Mesenteric fat pad (tissue), 1 donor: ENCODE measurements at places on chromosomes 3 and 15. TPM values are rescaled to one million over a fixed set of nuclear protein-coding genes. Genes with fewer than 3 reads are reported as not detected.
A peak's percentile ranks its signal among the peaks of the same experiment; 100 is the strongest.

Gene KCNAB1
- 3.6 TPM for total RNA-seq

Gene QRICH1
- total RNA-seq = 96.9 TPM

Gene CHRNA5
- 1.7 TPM for total RNA-seq

Gene GP9
- total RNA-seq = not detected

Gene MAPK6
- total RNA-seq = 32.1 TPM

Gene LRRIQ4
- not detected for total RNA-seq

Gene DAZL
- total RNA-seq = not detected

Gene TMC3
- total RNA-seq = not detected

Gene GOLGA6L9
- total RNA-seq = 0.84 TPM

Gene SLC15A2
- total RNA-seq = 1.2 TPM

Gene BRK1
- 111 TPM for total RNA-seq

Gene TRIM59
- total RNA-seq = 0.48 TPM

Gene C15orf40
- 21.5 TPM for total RNA-seq

Gene VGLL3
- 129 TPM for total RNA-seq

GRCh38 chr3:23161308-23161707 lies 41.8 kb upstream of the UBE2E2 start:
- DNase-seq = no peak

GRCh38 chr3:9101286-9101685 lies 138.0 kb upstream of the RAD18 start:
- DNase-seq = peak; percentile 81

- no peak for DNase-seq
Measured at GRCh38 chr15:63056829-63057228, 14.3 kb downstream of the TPM1 start.

DNA sequence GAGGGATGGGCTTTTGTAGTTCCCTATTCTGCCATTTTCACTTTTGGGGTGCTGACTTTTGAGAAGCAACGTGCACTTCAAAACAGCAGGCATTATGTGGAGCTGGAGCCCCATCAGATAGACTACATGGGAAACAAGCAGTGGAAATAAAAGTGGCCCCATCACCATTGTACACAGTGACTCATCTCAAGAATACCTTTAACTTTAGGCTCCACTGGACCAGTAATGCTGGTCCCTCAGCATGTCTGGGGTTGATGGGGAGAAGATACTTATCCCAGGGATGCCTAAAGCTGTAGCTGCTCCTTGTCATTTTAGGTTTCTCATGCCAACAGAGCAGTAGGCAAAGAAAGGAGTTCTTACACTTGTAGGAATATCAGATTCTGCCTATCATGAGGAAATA lies 45.0 kb downstream of the LSM3 start:
- no peak for DNase-seq

- DNase-seq = no peak
Measured at GRCh38 chr15:79166311-79166955, 75.9 kb upstream of the RASGRF1 start.

GRCh38 chr15:59199626-59200465 lies 6.8 kb upstream of the LDHAL6B start:
- no peak for DNase-seq

GRCh38 chr15:87967951-87968350 lies 288.6 kb downstream of the NTRK3 start:
- no peak for DNase-seq

DNA sequence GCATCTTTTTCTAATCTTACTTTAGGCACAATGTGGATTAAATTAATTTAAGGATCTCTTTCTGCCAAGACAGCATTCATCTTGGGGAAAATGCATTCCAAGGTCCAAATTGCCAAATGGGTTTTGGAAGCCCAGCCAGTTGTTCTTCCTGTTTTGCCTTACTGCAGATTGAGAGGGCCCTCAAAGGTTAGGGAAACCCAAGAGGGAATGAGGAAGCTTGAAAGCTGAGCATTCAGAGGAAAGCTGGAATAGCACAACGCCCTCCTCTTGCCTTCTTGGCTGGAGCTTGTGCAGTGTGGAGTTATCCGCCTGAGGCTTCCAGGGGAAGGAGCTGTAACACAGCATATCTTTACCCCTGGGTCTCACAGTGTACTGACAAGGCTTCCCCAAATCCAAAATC lies 18.2 kb upstream of the SACM1L start:
- no peak for DNase-seq

GRCh38 chr15:40479024-40479423 lies 8.2 kb downstream of the CHST14 start:
- DNase-seq = peak; percentile 62

DNA sequence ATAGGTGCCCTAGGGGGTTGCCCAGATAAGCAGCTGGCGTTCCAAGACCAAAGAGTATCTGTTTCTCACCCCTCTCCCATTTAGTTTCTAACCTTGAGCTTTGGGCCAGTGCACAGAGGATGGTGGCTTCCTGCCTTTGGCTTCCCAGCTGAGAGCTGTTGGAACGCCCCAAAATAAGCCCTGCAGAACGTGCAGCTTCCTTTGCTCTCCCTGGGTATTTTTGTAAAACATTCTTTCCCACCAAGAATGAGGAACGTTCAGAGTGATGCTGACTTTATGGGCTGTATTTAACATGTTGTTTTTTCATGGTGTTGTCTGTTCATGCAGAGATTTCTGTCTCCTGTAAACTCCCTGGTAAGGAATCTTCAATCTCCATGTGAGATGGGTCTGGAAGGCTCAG lies 63.8 kb downstream of the LPP start:
- DNase-seq = no peak

DNA sequence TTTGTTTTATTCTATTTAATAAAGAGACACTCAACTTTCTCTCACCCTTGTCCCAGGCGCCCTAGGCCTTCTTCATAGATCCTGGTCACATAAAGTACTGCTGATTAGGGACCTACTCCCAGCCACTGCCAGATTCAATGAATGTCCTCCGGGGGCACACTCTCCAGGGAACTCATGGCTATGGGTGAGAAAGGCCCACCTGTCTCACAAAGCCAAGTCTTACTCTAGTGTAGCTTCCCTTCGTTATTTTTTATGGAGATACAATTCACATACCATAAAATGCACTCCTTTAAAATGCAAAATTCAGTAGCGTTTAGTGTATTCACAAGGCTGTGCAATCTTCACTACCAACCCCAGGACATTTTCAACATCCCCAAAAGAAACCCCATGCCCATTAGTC lies 87.8 kb downstream of the ADCY5 start:
- DNase-seq = no peak

DNA sequence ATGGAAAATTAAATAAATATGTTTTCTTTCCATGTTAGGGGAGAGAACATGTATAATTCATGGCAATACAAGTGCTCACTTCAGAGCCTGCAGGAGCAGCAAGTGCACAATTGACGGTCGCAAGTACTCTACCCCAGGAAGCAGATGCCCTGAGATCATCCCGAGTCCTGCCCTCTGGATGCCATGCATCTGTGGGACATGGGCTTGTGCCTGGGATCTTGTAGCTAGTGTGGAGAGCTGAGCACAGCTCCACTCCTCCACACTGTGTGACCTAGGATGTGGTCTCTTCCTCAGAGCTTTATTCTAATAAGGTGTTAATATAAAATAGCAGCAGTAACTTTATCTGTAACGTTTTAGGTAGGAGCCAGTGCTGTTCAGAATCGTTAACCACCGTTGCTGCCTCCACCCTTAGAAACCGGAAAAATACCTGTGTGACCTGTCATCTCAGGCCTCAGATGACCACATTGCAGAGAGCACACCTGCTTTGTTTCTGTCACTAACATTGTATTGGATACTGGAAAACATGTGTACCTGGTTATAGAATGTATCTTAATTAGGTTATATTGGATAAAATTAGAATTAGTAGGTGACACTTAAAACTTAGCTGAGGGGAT lies 105.0 kb upstream of the GOLGA6L6 start:
- DNase-seq = peak; percentile 89

DNA sequence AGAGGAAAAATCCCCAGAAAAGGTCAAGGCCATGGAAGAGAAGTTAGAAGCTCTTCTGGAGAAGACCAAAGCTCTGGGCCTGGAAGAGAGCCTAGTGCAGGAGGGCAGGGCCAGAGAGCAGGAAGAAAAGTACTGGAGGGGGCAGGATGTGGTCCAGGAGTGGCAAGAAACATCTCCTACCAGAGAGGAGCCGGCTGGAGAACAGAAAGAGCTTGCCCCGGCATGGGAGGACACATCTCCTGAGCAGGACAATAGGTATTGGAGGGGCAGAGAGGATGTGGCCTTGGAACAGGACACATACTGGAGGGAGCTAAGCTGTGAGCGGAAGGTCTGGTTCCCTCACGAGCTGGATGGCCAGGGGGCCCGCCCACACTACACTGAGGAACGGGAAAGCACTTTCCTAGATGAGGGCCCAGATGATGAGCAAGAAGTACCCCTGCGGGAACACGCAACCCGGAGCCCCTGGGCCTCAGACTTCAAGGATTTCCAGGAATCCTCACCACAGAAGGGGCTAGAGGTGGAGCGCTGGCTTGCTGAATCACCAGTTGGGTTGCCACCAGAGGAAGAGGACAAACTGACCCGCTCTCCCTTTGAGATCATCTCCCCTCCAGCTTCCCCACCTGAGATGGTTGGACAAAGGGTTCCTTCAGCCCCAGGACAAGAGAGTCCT lies 9.0 kb downstream of the MAP1A start:
- DNase-seq = peak; percentile 81

DNA sequence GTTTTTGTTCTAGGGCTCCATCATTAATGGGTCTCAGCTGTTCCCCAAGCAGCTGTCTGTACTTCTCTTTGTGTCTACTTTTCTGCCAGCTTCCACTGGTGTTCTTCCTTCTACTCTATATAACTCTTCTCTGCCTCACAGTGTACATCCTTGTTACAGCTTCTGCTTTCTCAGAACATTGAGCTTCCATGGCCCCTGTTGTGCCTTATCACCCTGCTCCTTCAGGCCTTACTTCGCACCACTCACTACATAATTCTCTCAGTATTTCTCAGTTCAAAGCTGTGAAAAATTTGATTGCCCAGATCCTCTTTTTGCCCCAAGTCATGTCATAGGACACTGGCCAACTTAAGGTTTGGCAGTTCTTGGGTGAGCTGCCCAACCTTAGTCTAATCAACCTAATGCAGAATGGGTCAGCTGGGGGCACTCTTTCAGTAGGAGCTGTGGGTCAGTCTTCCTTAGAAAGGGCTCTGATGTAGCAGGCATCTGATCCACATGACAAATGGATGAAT lies 28.9 kb downstream of the CSTA start:
- no peak for DNase-seq

- DNase-seq = no peak
Measured at GRCh38 chr15:40545457-40545856, 19.4 kb downstream of the CCDC32 start.

DNA sequence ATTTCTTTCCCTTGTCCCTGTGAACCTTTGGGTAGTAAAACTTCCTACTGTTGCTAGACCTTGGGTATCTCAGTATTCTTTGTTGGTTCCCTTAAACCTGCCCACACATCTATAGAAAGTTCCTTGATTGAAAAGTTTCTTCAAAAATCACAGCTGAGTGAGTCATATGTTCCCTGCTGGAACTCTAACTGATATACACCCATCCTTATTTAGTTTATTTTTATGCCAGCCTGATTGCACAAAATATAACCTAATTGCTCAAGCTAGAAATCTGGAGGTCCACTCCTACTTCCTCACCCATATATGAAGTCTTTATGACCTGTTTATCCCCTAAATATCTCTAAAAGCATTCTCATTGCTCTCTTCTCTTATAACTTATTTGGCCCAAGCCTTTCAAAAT lies 13.7 kb upstream of the GJD2 start:
- no peak for DNase-seq

DNA sequence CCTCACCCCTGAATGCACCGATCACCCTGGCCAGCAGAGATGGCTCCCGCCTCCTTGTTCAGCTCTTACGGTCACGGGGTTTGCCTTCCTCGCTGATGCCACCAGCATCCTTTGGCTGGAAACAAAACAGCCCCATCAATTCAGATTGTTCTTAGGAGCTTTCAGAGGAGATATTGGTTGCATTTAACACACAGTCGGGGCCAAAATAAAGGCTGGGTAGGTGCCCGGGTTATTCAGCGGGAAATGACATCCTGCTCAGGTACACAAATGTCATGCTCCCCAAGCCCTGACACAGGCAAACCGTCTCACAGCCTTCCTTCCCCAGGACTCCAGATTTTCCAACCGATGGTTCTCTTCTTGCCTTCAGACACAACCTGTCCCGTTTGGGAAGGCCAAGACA lies 62.4 kb upstream of the MEF2A start:
- DNase-seq = no peak

DNA sequence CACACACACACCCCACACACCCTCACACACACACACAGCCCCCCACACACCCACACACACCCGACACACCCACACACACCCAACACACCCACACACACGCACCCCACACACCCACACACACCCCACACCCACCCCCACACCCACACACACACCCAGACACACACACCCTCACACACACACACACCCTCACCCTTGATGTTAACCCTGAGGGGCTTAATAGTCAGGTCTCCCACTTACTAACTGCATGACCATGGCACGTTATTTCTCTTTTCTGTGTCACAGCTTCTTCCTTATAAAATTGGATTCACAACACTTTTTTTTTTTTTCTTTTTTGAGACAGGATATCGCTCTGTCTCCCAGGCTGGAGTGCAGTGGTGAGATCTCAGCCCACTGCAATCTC lies 2.8 kb downstream of the GRM2 start:
- DNase-seq = no peak

DNA sequence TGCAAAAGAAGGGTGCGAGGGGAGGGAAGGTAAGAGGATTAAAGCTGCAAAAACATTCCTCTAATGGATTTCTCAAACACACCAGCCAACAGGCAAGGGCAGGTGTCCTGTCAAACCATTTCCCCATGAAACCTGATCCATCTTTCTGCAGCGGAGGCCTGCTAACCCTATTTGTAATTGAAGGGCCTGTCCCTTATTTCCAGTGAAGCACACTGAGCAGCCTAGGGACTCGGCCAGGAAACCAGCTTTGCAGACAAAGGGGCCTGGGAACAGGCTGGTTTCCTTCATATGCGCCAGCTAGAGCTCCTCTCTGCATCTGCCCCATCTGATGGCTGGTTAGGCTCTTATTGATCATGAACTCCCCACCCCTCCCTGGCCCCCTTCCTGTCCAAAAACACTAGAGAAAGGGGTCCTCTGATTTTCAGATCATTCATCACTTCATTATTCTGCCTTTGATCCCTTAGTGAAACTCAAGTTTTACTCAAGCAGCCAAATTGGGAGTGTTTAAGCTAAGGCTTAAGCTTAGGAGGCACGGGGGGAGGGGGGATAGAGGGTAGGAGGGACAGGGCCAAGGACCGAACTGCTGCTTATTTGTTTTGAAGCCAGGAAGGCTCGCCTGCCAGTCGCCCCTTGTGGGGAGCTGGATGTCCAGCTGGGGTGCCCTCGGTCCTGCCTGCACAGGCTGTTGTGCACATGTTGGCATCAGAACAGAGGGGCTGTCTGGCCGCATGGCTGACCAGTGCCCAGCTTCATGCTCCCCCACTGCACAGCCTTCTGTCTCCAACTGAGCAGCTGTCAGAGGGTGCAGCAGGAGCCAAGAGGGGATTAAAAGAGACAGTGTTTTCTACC lies 53.1 kb downstream of the BOC start:
- DNase-seq = no peak
